ENCODE measurements at places on chromosomes 7 and 10. TPM values are rescaled to one million over a fixed set of nuclear protein-coding genes. Genes with fewer than 3 reads are reported as not detected.

GRCh38 chr10:30857803-30858202 lies 173.9 kb downstream of the ZNF438 start:
- no peak overlapping the region for H3K4me3 ChIP-seq
- H3K4me1 ChIP-seq: peaks cover 38% of the 10 kb centered on the region
- peak; percentile 80 for DNase-seq
- no peaks in the 10 kb centered on the region for H3K27me3 ChIP-seq

DNA sequence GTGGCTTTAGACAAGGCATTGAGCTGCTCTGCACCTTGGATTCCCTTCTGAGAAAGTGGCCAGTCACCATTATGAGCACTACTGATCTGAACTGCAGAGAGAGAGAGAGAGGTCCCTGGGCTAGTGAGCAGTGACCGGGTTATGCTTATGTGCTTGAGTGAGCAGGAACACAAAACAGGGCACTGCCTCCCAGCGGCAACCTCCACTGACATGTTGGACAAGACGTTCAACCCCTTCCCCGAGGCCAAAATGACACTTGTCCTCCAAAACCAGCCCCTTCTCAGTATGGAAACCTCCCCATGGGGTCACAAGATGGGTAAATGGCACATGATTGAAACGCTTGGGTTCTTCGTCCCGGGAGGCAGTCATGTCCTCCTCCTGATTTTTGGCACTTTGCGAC lies 339.4 kb upstream of the ZMIZ1 start:
- H3K27me3 ChIP-seq: no peaks in the 10 kb centered on the region
- H3K36me3 ChIP-seq: no peaks in the 10 kb centered on the region
- no peak overlapping the region for H3K4me3 ChIP-seq
- no peak overlapping the region for H3K27ac ChIP-seq

DNA sequence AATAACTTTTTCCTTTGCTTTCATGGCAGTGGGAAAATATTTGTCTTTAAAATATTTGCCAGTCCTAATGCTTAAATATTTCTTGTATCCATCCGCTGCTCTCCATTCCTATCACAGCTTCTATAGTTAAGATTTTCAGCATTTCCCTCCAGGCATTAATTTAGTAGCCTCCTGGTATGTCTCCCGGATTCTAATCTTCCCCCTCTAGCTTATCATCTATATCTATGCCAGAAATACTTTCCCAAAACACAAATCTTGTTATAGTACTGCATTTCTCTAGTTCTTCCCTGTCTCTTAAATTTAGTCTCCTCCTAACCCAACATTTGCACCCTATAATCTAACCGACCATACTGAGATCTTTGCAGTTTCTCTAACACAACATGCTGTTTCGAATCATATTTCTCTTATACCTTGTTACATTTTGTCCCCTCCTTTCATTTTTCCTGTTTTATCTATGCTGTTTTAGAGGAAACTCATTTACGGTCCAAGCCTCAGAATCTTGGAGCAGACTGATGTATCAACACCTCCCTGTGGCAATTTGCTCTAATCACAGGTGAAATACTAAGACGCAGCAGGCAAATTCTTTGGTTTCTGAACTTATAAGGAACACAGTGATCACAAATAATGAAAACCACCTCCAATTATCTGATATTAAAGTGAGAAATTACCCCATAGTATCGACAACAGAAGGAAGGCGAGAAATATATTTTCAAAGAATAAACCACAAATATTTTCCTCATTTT lies 10.3 kb downstream of the CNTNAP2 start:
- DNase-seq: no peak
- no peak overlapping the region for H3K4me3 ChIP-seq
- no peaks in the 10 kb centered on the region for H3K27me3 ChIP-seq
- no peaks in the 10 kb centered on the region for H3K36me3 ChIP-seq
- no peak overlapping the region for H3K27ac ChIP-seq

ANKRD26 gene
- 13.8 TPM for total RNA-seq

DNA sequence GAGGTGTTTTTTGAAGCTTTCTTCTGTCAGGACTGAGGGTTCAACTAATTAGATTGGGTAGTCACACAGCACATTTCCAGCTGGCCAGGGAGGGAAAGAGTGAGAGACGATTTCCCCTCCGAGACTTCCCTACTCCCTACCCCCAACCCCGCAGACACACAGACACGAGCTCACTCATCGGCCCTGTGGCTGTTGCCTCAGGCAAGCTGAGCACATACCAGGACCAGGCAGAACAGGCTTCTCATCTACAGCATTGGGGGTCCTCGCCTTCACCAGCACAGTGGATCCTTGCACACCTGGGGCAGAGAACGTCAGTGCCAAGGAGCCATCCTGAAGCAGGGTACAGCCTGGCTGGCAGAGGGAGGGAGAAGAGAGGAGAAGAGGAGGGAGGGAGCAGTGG lies 144.1 kb downstream of the TMEM178B start:
- DNase-seq: no peak
- no peak overlapping the region for H3K4me3 ChIP-seq

LIPM gene
- not detected for total RNA-seq

DNA sequence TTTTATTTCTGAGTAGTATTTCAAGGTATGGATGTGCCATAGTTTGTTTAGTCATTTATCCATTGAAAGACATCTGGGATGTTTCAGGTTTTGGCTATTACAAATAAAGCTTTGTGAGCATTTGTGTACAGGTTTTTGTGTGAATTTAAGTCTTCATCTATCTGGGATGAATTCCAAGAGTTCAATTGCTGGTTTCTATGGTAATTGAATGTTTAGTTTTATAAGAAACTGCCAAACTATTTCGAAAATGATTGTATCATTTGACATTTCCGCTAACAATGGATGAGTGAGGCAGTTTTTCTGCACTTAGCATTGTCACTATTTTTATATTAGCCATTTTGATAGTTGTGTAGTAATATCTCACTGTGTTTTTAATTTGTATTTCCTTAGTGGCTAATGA lies 99.4 kb downstream of the WDFY4 start:
- H3K4me1 ChIP-seq: no peaks in the 10 kb centered on the region
- H3K36me3 ChIP-seq: no peaks in the 10 kb centered on the region
- no peak overlapping the region for H3K4me3 ChIP-seq
- H3K27me3 ChIP-seq: no peaks in the 10 kb centered on the region
- no peak overlapping the region for H3K27ac ChIP-seq

DNA sequence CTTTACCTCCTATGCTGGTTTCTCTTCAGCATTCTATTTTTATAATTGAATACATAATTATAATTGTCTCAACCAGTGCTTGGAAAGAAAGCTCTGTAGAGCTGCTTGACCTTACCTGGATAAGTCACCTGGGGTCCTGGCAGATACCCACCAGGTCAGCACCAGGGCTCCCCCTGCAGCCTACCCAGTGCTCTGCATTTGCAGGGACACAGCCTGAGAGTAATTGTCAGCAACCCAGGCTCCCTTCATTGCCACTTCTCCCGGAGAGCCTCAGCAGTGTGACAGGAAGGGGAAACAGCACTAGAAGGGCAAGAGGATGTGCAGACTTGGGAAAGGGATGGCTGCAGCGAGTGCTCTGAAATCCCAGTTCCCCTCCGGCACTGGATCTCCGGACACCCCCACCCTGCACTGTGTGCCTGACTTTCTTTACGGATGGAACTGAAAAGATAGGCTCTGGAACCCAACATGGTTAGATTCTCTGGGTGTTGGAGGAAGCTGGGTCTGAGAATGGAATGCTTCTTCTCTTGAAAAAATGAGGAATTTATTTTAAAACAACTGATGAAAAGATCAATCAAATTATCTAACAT lies 11.4 kb upstream of the PAX4 start:
- no peak overlapping the region for H3K4me3 ChIP-seq
- no peaks in the 10 kb centered on the region for H3K4me1 ChIP-seq
- no peaks in the 10 kb centered on the region for H3K36me3 ChIP-seq

PGAM2 gene
- 85.1 TPM for total RNA-seq

GNB2 gene
- 195 TPM for total RNA-seq

GRCh38 chr10:118308664-118309063 lies 33.5 kb downstream of the FAM204A start:
- H3K4me1 ChIP-seq: no peaks in the 10 kb centered on the region
- no peak overlapping the region for H3K4me3 ChIP-seq
- no peaks in the 10 kb centered on the region for H3K36me3 ChIP-seq
- no peak for DNase-seq
- no peaks in the 10 kb centered on the region for H3K27me3 ChIP-seq
- no peak overlapping the region for H3K27ac ChIP-seq

DNA sequence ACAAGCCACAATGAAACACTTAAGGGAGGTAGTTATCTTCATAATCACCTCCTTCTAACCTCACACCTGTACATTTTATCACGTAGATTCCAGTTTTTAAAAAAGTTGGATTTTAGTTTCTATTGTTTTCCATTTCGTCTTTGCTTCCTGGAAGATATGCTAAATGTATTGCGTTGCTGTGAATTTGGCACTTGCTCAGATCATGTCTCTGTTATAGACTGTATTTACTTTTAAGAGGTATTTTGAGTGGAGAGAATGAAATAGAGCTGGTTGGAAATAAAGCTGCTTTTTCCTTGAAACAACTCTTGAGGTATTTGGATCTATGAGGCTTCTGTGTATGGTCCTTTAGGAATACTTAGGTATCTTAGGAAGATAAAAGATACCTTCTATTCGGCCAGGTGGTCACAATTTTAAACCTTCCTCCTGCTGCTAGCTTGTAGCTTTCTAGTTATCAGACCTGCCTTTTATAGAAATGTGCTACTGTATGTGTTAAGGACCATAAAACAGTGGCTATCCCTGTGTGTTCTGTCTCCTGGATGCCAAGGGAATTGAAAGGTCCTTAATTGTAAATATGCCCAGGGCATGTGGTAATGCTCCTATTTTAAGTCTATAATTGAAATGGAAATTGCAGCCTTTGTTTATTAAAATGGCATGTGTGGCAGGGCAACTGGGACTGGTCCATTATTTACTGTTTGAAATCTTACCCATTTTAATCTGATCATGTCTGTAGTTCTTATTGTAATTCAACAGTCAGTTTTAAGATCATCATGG lies 147.7 kb downstream of the SND1 start:
- H3K27ac ChIP-seq: no peak overlapping the region
- H3K27me3 ChIP-seq: no peaks in the 10 kb centered on the region
- no peaks in the 10 kb centered on the region for H3K36me3 ChIP-seq
- no peak for DNase-seq

GHRHR gene
- total RNA-seq: 1.4 TPM

DNA sequence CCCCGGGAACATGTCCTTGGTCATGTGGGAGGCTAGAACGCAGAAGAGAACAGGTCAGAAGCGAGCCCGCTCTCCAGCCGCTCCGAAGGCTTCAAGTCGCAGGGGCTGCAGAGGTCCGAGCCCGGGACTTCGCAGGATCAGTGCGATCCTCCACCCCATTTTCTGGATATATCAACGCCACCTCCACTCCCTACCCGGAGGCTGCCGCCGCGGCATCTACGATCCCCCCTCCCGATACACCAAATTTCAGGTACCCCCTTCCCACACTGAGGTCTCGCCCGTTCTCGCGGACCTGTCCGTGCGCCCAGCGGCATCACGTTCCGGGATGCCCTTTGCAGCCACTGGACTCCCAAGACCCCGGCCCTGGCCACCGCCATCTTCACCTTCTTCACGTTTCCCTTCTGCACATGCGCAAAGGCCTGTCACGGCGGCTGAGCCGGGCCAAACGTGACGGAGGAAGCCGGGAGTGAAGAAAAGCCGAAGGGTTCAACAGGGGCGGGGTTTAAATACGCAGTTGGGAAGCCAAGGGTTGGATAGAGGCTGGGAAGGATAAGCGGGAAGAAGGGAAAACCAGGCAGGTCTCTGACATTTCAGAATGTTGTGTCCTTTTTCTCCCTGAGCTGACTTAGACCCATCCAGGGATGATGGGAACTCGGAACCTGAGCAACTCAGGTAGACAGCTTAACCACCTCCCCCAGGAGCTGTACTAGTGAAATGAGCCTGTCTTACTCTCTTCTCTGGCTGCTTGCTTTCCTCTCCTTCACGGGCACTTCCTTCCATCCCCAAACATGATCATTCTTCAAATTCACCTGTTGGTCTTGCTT lies at the start of gene NDUFB8:
Gene NDUFB8 (minus strand): TSS at position 397 of the 824 bp plus-strand sequence. CDS start 20 bp downstream, at position 377.
- H3K4me3 ChIP-seq: peak within 1 kb of the TSS; percentile 62
- DNase-seq: peak; percentile 94
- H3K27me3 ChIP-seq: no peaks in the 10 kb centered on the region
- no peaks in the 10 kb centered on the region for H3K36me3 ChIP-seq
- peak within 1 kb of the TSS; percentile 61 for H3K27ac ChIP-seq
- H3K4me1 ChIP-seq: peaks cover 13% of the 10 kb centered on the region

GRCh38 chr7:94510582-94511496 lies 1.2 kb downstream of the CASD1 start:
- H3K27ac ChIP-seq: peak overlapping the region; percentile 94
- peaks cover 22% of the 10 kb centered on the region for H3K4me1 ChIP-seq
- DNase-seq: no peak
- no peaks in the 10 kb centered on the region for H3K27me3 ChIP-seq
- H3K36me3 ChIP-seq: no peaks in the 10 kb centered on the region

DNA sequence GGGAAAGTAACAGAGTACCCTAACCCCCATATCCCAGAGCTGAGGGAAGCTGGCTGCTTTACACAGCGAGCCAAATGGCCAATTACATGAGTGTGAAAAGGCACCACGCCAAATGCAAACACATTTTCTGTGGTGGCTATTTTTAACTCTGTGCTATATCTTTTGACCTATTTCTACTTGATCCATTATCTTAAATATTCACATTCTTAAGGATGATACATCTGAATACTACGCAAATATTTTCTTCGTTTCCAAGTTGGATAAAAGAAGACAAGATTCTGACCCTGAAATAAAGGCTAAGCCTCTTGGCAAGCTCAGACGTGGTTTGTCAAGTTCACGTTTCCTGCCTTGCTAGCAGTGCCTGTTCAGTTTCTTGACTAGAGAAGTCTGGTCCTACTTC lies 146.7 kb upstream of the TMEM196 start:
- no peak overlapping the region for H3K4me3 ChIP-seq
- DNase-seq: peak; percentile 51
- H3K4me1 ChIP-seq: peaks cover 37% of the 10 kb centered on the region
- H3K27ac ChIP-seq: peak overlapping the region; percentile 78
- no peaks in the 10 kb centered on the region for H3K27me3 ChIP-seq

- H3K27ac ChIP-seq: no peak overlapping the region
- no peaks in the 10 kb centered on the region for H3K4me1 ChIP-seq
- no peak overlapping the region for H3K4me3 ChIP-seq
- no peaks in the 10 kb centered on the region for H3K27me3 ChIP-seq
- no peaks in the 10 kb centered on the region for H3K36me3 ChIP-seq
Measured at GRCh38 chr7:133167300-133167699, 85.4 kb upstream of the CHCHD3 start.

FXYD4 gene
- 1.5 TPM for total RNA-seq

CRYGN gene
- total RNA-seq: 1.7 TPM

- H3K27ac ChIP-seq: no peak overlapping the region
- no peak overlapping the region for H3K4me3 ChIP-seq
- DNase-seq: no peak
- H3K36me3 ChIP-seq: no peaks in the 10 kb centered on the region
- H3K27me3 ChIP-seq: no peaks in the 10 kb centered on the region
Measured at GRCh38 chr7:117800841-117801240, 72.4 kb downstream of the CTTNBP2 start.

GRCh38 chr10:78203915-78204818 lies 170.5 kb downstream of the RPS24 start:
- DNase-seq: peak; percentile 68
- no peaks in the 10 kb centered on the region for H3K36me3 ChIP-seq
- H3K27me3 ChIP-seq: no peaks in the 10 kb centered on the region
- no peaks in the 10 kb centered on the region for H3K4me1 ChIP-seq
